ENCODE measurements at places on chromosomes 16 and 17.

DNA sequence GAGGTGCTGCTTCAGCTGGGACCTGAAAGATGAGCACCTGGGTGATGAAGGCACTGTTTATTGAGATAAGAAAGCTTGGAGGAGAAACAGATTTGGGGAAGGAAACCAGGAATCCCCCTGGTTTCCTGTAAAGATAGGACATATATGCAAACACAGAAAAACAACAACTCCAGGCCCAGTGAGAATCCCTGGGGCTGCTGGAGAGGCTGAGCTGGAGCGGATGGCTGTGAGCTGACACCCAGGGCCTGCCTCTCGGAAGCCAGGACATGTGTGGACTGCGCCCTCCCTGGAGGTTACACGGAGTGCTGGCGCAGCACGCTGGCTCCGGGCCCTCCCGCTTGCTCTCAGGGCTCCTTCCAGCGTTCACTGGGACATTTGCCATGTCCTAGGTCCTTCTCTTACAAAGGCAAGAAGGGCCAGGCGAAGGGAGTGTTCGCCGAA, 57.5 kb downstream of the CYB5B start:
- H3K4me1 ChIP-seq, result peaks cover 16% of the 10 kb centered on the region
- DNase-seq, result peak; percentile 92
- no peaks in the 10 kb centered on the region for H3K27me3 ChIP-seq
- H3K36me3 ChIP-seq, result no peaks in the 10 kb centered on the region
- peak overlapping the region; percentile 17 for H3K4me3 ChIP-seq

- no peaks in the 10 kb centered on the region for H3K4me1 ChIP-seq
- no peak overlapping the region for H3K27ac ChIP-seq
- DNase-seq, result no peak
These were observed 224.2 kb downstream of the BCAS3 start for GRCh38 chr17:60901806-60902205.

DNA sequence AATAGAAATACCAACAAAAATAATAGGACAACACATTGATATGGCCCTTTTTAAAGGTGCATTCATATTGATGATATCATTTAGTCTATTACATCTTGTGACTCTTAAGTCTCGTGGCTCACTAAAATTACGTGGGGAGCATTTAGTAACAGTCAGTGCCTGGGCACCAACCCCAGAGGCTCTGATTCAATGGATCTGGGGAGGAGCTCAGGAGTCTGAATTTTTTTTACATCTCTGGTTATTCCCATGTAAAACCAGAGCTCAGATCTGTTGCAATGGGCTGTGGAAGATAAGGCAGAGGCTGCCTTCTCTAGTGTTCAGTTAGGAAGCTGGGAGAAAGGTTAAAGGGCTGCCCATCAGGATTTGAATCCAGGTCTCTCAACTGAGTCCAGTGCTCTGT, 549.9 kb upstream of the CDH5 start:
- no peaks in the 10 kb centered on the region for H3K27me3 ChIP-seq
- H3K4me3 ChIP-seq, result no peak overlapping the region
- H3K36me3 ChIP-seq, result no peaks in the 10 kb centered on the region
- no peak overlapping the region for H3K27ac ChIP-seq

- no peaks in the 10 kb centered on the region for H3K36me3 ChIP-seq
- H3K27ac ChIP-seq, result no peak overlapping the region
- no peak for DNase-seq
- H3K4me1 ChIP-seq, result peaks cover 9% of the 10 kb centered on the region
These were observed 24.1 kb upstream of the ADORA2B start for GRCh38 chr17:15920758-15921239.

DNA sequence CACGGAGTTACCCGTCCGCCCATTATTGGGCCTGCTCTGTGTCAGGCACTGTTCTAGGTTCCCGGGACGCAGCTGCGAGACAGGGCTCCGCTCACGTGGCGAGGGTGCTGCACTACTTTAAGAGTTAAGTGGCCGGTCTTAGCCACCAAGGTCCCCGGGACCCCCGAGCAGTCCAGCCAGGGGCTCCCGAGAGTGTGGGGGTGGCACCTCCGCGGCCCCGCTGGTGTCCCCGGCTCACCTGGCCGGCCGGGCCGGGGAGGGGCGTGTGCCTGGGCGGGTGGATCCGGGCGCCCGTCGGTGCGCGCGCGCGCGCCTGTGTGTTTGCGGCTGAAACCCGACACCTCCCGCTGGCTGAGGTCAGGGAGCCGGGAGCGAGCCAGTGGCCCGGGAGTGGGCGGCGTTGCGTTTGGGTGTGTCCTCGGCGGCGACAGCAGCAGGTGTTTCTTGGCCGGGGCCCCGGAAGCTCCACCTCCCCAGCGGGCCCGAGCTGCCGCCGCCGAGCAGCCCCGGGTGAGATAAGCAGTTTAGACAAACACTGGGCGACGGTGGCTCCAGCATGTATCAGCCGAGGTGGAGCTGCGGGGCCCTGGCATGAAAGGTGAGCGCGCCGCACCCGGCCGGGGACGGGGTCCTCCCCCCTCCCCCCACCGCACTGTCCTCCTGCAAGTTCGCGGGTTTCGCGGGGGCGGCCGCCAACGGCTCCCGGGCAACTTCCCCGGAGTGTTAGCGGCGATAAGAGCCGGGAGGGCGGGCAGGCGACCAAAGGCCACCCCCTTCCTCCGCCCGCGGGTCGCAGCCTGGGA, at the start of gene GSE1:
Gene GSE1 (plus strand): TSS at position 522 of the 803 bp plus-strand sequence. CDS start 70 bp downstream, at position 592.
- H3K27ac ChIP-seq, result peak within 1 kb of the TSS; percentile 92
- no peaks in the 10 kb centered on the region for H3K36me3 ChIP-seq
- H3K27me3 ChIP-seq, result no peaks in the 10 kb centered on the region
- peaks cover 61% of the 10 kb centered on the region for H3K4me1 ChIP-seq

- H3K4me1 ChIP-seq, result peaks cover 25% of the 10 kb centered on the region
- no peaks in the 10 kb centered on the region for H3K27me3 ChIP-seq
- peaks cover 32% of the 10 kb centered on the region for H3K36me3 ChIP-seq
- H3K27ac ChIP-seq, result peak overlapping the region; percentile 93
These were observed 1.7 kb downstream of the NME3 start for GRCh38 chr16:1769402-1770300.

GRCh38 chr16:624526-625070, 6.2 kb upstream of the WFIKKN1 start:
- H3K36me3 ChIP-seq, result peaks cover 20% of the 10 kb centered on the region
- H3K4me1 ChIP-seq, result peaks cover 13% of the 10 kb centered on the region
- H3K27ac ChIP-seq, result no peak overlapping the region

DNA sequence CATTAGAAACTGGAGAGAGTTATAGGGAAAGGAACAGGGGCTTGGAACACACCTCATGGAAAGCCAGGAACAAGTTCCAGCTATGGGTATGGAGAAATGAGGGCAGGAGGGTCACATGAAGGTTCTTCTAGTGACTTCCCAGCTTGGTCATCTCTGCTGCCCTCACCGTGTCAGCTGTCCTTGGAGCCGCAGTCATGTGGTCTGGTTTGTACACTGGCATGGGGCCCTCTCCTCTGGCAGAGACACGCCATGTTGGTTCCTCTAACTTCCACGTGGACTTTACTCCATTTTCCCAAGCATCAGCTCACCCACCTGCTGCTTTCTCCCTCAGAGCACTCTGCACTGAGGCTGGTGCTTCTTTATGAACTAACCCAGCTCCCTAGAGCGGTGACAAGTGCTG, 26.3 kb downstream of the MPG start:
- no peak overlapping the region for H3K4me3 ChIP-seq
- peaks cover 9% of the 10 kb centered on the region for H3K36me3 ChIP-seq
- no peak for DNase-seq

DNA sequence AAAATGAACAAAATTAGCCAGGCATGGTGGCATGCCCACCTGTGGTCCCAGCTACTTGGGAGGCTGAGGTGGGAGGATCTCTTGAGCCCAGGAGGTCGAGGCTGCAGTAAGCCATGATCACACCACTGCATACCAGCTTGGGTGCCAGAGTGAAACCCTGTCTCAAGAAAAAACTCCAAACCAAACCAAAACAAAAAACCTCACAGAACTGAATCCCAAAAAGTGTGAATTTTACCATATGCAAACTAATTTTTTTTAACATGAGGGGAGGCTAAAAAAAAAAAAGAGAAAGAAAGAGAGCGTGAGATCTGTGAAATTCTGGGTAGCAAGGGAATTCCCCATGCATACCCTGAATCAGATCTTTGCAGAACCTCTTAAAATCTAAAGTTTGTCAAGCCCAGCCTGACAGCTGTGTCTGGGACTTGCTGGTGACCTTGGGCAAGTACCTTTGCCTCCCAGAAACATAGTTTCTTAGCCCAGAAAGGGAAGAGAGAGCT, 17.1 kb upstream of the CDH1 start:
- no peak for DNase-seq
- H3K4me1 ChIP-seq, result no peaks in the 10 kb centered on the region
- no peak overlapping the region for H3K4me3 ChIP-seq
- no peaks in the 10 kb centered on the region for H3K27me3 ChIP-seq

DNA sequence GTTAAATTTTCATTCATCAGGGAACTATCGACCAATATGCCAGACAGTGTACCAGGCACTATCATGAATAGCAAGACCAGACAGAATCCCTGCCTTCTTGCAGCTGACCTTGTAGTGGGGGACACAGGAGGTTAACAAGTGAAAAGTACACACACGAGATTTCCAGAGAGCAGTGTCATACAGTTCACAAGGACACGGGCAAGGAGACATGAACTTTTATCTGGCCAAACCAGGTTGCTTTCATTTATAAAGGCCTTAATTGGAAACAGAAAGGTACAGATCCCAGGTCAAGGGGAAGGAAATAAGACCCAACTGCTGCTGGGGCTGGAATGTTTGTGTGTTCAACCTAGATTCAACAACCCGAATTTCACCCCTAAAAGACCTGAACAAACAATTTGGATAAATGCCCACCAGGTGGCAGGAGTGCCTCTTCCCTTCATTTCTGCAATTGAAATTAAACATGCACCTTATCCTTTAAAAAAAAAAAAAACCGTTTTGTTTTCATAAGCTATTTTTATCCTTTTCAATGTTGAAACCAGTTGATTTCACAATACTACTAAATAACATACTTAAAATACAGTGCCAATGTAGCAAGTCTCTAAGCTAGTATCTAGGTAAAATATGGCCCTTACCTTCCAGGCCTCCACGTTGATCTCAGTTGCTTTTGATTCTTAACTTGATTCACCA, 65.9 kb downstream of the EMP2 start:
- peaks cover 8% of the 10 kb centered on the region for H3K4me1 ChIP-seq
- H3K4me3 ChIP-seq, result no peak overlapping the region
- H3K27ac ChIP-seq, result peak overlapping the region; percentile 33
- no peaks in the 10 kb centered on the region for H3K27me3 ChIP-seq
- no peak for DNase-seq

- H3K36me3 ChIP-seq, result no peaks in the 10 kb centered on the region
- H3K27me3 ChIP-seq, result no peaks in the 10 kb centered on the region
- no peak overlapping the region for H3K4me3 ChIP-seq
- H3K4me1 ChIP-seq, result no peaks in the 10 kb centered on the region
- no peak for DNase-seq
These were observed 250.7 kb upstream of the MYOCD start for GRCh38 chr17:12415031-12415430.

DNA sequence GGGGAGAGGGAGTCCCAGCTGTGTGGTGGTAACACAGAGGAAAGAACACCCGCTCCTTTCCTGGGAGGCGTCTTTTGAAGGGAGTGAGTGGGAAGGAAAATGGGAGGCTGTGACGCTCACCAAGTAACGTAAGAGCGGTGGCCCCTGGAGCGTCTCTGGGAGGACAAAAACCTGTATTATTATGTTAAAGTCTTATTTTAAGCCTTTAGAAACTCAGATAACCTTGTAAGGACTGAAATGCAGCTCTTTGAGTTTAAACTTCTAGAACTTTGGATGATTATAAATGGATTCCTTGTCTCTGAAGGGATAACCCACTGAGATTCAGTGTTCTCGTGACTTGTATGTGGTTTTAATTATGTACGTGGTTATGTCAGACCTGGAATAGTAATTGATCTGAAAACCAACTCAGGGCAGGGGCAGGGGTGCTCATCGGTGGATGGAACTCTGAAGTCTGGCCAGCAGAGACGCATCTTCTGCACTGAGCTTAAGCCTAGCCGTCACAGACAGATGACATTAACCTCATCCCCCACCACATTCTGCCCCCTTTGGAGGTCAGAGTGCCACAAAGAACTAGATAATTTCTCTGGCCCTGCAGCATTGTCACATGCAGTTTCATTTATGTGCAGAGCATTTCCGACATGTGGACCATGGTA, 41.8 kb upstream of the SLC12A3 start:
- H3K4me1 ChIP-seq, result no peaks in the 10 kb centered on the region
- no peak overlapping the region for H3K4me3 ChIP-seq
- H3K27ac ChIP-seq, result no peak overlapping the region
- no peak for DNase-seq
- peaks cover 32% of the 10 kb centered on the region for H3K36me3 ChIP-seq
- H3K27me3 ChIP-seq, result no peaks in the 10 kb centered on the region

DNA sequence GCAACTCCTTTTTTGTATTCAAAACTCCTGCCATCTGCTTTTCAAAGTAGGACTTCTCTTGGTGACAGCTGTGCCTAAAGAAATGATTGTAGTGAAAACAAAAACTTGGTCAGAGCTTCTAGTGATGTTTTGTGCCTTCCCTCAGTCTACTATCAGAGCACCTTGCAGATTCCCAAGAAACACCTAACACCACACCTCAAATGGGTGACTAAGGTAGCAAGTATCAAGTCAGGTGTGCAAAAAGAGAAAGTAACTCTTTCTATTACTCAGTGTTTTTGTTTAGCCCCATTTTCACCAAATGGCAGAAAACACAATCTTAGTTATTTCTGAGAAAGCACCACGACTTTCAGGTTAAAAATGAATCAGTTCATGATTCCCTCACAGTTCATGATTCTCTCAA, 2.0 kb upstream of the PMFBP1 start:
- H3K4me1 ChIP-seq, result no peaks in the 10 kb centered on the region
- H3K36me3 ChIP-seq, result no peaks in the 10 kb centered on the region
- DNase-seq, result no peak

DNA sequence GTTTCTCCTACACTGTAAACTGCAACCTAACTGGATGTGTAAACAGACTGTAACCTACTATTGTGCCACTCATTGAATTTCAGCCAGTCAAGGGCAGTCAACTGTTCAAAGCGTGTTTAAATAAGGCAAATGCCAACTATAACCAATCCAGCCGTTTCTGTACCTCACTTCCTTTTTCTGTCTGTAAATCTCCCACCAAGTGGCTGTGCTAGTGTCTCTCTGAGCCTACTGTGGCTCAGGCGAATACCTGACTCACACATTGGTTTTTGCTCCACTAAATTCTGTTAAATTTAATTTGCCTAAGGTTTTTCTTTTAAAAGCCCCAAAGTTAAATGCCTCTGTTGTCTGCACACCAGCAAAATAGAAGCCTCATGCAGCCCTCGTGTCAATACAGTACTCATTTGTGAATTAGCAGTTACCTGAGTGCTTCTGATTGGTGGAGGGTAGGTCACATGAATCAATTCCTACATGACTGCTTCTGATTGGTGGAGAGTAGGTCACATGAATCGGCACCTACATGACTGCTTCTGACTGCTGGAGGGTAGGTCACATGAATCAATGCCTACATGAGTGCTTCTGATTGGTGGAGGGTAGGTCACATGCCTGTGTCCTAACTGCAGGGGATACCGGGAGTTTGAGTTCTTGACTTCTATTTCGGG, 31.1 kb upstream of the CCR7 start:
- DNase-seq, result no peak
- no peaks in the 10 kb centered on the region for H3K4me1 ChIP-seq
- H3K27ac ChIP-seq, result no peak overlapping the region
- no peak overlapping the region for H3K4me3 ChIP-seq
- no peaks in the 10 kb centered on the region for H3K27me3 ChIP-seq

Data from upper lobe of right lung (tissue), 1 donor.